ENCODE measurements at places on chromosomes 4 and X.

GRCh38 chr4:38188631-38189101, 228.5 kb downstream of the PTTG2 start:
- DNase-seq = no peak

- DNase-seq = no peak
Observed at GRCh38 chrX:136185401-136186022, 38.2 kb downstream of the FHL1 start.

- DNase-seq = no peak
Observed at GRCh38 chr4:32032136-32032672, 1312.0 kb downstream of the PCDH7 start.

DNA sequence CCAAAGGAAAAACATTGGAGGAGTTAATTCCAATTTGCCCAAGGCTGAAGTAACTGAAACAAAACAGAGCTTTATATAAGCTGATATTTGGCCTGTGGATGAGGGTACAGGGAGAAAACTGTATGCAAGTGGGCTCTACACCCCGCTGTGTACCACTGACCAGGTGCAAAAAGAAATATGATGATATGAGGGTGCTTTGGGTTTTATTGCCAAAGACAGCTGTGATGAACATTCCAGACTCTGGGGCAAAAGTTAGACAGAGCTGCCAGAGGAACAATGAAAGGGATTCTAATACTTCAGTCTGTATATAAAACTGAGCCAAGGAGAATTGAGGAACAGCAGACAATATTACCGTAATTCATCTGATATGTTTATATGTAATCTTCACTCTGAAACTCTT, 117.4 kb downstream of the MID1 start:
- DNase-seq = no peak

GRCh38 chr4:127097061-127097460, 535.7 kb upstream of the INTU start:
- no peak for DNase-seq

DNA sequence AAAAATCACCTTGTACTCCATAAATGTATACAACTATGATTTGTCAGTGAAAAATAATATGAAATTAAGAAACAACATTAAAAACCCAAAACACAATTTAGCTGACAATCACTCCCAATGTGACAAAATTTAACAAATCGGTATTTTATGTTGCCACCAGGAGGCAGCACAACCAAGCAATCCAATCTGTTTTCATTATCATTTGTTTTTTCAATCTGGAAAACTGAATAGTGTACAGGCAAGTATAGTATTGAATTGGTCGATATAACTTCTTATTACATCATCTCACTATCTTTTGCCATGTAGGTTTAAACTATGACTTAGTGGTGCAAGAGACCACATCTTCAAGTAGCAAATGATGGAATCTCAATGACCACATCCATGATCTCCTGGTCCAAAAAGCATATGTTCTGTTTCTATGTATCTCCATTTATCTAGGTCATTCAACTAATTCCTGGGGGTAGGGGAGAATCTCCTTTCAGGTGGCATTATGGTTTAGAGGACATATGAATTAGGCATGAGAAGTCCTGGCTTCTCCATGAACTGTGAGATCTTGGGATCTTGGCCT, 112.9 kb upstream of the AGA start:
- DNase-seq = peak; percentile 52

DNA sequence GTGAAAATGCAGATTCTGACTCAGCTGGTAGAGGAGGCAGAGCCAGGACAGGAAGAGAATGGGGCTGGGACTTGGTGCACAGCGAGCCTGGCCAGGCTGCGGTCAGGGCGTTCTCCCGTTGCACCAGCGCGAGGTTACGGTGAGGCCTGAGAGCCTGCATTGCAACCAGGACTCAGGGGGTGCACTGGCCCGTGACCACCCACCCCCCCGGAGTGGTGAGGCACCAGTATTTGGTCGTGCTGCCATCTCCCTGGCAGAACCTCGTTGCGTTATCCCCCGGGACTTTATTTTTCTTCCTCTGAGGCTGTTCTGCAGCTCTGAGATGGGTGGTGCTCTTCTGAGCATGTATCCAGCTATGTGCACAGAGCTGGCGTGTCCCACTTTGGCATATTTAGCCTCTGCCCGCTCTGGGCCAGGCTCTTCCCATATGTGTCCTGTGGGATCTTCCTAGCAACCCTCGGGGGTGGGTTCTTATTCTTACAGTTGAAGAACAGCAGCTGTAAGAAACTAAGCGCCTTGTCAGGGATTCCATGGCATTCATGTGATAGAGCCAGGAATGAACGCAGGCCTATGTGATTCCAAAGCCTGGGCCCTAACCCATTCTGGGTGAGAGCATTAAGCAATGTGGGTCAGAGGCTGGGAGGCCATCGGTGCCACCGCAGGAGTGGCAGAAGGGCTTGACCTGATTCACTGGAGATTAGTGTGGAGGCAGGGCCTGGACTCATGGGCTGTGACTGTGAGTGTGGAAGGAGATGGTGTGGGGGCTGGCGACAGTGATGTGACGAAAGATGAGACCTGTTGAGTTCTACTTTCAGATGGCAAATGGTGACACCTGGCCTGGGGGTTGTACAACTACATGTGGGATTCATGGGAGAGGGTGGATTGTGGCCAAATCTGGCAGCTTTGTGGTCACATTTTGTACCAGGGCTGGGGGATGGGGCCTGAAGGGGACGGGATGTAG, 3.1 kb downstream of the TADA2B start:
- peak; percentile 53 for DNase-seq

- DNase-seq = no peak
Observed at GRCh38 chr4:139893801-139894200, 228.2 kb downstream of the MGST2 start.

DNA sequence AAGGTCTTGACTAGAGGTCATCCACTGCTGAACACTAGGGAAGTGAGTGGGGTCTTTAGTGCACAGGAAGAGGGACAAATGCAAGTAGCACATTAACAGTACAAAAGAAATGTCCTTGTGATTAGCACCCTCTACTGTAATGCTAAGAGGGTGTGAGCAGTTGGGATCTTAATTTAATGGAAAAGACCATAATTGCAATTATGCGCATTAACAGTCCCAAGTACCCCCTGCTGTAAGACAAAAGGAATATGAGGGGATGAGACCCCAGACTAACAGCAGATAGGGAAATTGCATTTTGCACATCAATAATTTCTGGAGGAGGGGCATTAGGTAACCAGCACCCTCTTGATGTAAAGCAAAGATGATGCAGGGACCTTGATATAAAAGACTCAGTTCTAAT, 285.0 kb downstream of the CHIC1 start:
- no peak for DNase-seq

GRCh38 chrX:108199691-108200090, 108.1 kb downstream of the ATG4A start:
- DNase-seq = no peak

- no peak for DNase-seq
Observed at GRCh38 chr4:85420831-85421230, 54.1 kb upstream of the ARHGAP24 start.

GRCh38 chr4:159767406-159767805, 664.5 kb downstream of the RAPGEF2 start:
- DNase-seq = no peak

GRCh38 chr4:13765539-13765938, 138.0 kb upstream of the BOD1L1 start:
- DNase-seq = no peak

DNA sequence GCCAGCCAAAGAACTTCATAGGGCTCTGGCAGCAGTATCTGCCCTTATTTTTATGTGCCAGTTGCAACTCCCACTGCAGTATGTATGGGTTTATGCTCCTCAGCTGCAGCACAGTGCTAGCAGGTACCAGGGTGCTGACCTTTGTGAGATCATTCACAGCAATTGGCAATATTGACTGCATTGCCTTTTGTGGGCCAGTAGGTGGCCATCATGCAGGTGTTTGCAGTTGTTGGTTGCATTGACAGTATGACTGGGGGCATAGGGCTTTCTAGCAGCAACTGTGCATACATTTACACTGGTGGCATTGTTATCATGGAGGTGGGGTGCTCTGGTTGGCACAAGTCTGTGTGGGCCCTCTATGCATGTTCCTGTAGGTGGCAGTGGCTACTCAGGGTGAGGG, 42.5 kb downstream of the FAAH2 start:
- no peak for DNase-seq

- no peak for DNase-seq
Observed at GRCh38 chr4:122603156-122603574, 17.7 kb downstream of the IL21 start.

DNA sequence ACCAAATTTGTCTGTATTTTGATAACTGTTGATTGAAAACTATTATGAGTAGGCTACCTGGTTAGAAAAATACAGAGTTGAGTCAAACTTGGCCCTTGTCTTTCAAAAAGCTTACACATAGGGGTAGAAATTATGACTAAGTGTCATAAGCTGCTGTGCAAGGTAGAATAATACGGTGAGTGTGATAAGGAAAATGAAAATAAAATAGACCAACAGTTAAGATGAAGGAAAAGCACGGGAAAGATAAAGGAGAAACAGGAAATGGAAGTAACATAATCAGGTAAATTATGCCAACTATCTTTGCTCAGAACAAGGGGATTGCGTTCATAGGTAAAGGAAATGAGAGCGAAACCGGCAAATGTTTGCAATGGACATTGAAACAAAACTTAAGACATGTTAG, 302.5 kb downstream of the PCDH7 start:
- no peak for DNase-seq

GRCh38 chr4:7841071-7841470, 98.6 kb downstream of the AFAP1 start:
- DNase-seq = no peak

- no peak for DNase-seq
Observed at GRCh38 chr4:15144249-15144966, 142.1 kb downstream of the CPEB2 start.

GRCh38 chrX:50893466-50893865, 17.1 kb upstream of the BMP15 start:
- no peak for DNase-seq

DNA sequence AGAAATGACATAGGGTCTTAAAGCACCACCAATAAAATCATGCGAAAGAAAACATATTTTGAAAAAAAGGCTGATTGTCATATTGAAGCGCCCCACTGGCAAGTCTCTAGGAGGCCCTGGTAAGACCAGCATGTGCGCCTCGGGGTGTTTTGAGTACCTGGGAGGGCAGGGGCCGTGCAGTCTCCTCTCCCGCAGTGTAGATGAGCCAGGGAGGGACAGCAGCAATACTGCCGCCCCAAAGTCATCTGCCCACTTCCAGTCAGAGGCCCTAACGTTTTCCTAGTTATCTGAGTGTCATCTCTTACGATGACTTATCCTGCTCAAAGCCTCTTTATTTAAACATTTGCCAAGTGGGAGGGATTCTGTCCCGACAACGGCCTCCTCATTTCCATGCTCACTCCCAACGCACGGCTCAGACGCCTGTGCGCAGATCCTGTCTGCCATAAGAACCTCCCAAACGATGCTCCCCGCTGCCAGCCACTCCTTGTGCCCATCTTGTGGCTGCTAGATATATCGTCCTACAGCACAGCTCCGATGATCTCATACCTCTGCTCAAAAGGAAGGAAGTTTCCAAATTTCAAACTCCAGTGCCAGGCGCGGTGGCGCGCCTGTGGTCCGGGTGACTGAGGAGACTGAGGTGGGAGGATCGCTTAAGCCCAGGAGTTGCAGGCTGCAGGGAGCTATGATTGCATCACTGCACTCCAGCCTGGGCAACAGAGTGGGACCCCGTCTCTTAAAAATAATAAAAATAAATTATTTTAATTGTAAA, 17.2 kb upstream of the SCRG1 start:
- DNase-seq = no peak

- no peak for DNase-seq
Observed at GRCh38 chr4:108361886-108362285, 193.2 kb upstream of the LEF1 start.

GRCh38 chr4:109748114-109748513, 18.2 kb upstream of the PLA2G12A start:
- DNase-seq = no peak

GRCh38 chr4:168908093-168908492, 102.0 kb downstream of the CBR4 start:
- no peak for DNase-seq

GRCh38 chrX:45309096-45309495, 108.4 kb upstream of the DIPK2B start:
- no peak for DNase-seq

GRCh38 chr4:88722276-88722780, 24.7 kb upstream of the NAP1L5 start:
- DNase-seq = no peak

GRCh38 chr4:180680305-180680704, 1562.9 kb upstream of the TENM3 start:
- no peak for DNase-seq

DNA sequence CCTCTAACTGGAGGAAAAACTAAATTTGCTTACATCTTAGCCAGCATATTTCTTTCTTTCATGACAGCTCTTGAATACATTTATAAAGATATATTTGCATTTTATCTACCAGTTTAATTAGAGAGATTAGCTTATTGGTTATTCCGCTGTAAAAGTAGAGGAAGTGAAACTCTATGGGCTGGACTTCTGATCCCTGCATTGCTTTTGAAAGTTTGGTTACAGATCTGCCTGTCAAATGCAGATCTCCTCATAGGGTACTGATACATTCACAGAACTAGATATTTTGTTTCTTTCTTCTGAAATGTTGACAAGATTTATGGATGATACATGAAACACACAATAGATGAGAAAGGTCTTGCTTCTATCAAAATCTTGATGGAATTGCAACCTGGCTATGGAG, 581.4 kb upstream of the AADAT start:
- no peak for DNase-seq

DNA sequence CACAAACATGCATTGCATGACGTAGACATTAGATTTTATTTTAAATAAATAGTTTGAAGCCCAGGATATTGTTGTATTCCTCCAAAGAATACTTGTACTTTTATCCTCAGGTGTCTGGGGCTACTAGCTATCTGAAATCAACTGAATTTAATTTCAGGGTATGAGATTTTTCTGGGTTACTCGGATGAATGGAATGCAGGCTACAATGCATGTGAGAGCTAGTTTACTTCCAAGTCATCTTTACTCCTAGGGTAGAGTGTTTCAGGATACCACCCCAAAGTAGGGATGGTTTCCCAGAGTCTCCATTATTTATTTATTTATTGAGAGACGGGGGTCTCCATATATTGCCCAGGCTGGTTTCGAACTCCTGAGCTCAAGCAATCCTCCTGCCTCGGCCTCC, 66.4 kb downstream of the HPRT1 start:
- DNase-seq = no peak

DNA sequence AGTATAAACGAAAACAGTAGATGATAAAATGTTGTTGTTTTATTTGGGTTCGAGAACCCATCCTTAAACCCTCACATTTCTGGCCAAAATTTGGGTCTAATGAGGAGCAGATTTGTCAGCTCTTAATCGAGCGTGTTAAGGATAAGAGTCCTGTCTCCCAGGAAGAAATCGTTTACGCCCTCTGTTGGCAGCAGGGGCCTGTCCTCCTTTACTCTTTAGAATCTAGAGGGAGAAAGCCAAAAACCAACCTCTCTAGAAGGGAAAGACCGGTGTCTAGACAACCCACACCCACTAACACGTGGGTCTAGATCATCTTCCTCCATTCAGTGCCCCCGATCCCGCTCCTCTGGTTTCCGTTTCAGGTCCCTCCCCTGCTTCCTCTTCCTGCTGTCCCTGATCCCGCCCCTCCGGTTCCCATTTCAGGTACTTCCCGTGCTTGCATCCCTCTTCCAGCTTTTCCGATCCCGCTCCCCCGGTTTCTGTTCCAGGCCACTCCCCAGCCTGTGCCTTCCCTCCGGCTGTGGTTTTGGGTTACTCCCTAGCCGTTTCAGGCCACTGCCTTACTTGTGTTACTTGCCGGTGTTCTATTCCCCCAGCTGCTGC, 339.1 kb downstream of the PAPSS1 start:
- DNase-seq = no peak

Data from GM13976 (cell line).